ENCODE measurements at places on chromosomes 16 and 17. TPM values are rescaled to one million over a fixed set of nuclear protein-coding genes. Genes with fewer than 3 reads are reported as not detected.
A peak's percentile ranks its signal among the peaks of the same experiment; 100 is the strongest.

DNA sequence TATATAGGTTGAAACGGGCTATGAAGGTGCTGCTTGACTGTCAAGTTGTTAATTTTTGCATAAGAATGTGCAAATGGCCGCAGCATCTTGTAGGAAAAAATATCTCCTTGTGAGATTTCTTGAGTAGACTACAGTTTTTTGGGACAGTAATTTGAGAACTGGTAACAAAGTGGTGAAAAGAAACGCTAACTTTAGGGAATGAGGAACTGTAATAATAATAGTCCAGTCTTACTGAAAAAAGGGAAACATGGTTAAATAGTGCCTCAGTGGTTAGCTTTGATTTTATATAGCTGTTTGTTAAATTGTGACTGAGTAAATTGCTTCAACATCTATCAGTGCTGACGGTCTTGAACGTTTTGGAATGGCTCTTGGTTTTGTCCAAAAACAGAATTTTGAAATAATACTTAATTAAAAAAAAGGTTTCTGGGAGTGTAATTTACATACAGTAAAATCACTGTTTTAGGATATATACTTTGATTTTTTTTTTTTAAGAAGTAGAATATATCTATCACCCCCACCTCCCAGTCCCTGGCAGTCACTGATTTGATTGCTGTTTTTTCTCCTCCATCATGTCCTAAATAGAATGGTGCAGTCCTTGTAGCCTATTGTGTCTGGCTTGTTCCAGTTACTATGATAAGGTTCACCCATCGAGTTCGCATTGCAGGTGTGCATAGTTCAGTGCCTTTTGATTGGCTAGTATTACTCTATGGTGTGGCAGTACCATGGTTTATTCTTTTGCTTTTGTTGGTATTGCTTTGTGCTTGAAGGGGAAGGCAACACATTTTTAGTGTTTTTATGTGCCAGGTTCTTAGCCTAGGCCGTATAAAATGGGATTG lies 2.8 kb downstream of the HAPSTR1 start:
- peaks cover 13% of the 10 kb centered on the region for H3K36me3 ChIP-seq
- DNase-seq = no peak
- peak overlapping the region; percentile 90 for H3K4me3 ChIP-seq
- H3K27me3 ChIP-seq = no peaks in the 10 kb centered on the region
- peaks cover 63% of the 10 kb centered on the region for H3K4me1 ChIP-seq

The C16orf96 gene
- not detected for total RNA-seq

GRCh38 chr17:14205992-14206461 lies 30.6 kb downstream of the CDRT15 start:
- H3K4me1 ChIP-seq = peaks cover 3% of the 10 kb centered on the region
- H3K4me3 ChIP-seq = no peak overlapping the region
- no peaks in the 10 kb centered on the region for H3K36me3 ChIP-seq

GRCh38 chr16:89422527-89422904 lies 67.8 kb downstream of the ANKRD11 start:
- no peaks in the 10 kb centered on the region for H3K4me1 ChIP-seq
- H3K36me3 ChIP-seq = no peaks in the 10 kb centered on the region
- no peak overlapping the region for H3K4me3 ChIP-seq
- no peak overlapping the region for H3K27ac ChIP-seq

The HES7 gene
- total RNA-seq = not detected

The NTN3 gene
- not detected for total RNA-seq

The MAP2K6 gene
- 12.1 TPM for total RNA-seq

- H3K36me3 ChIP-seq = no peaks in the 10 kb centered on the region
- no peaks in the 10 kb centered on the region for H3K4me1 ChIP-seq
- H3K27ac ChIP-seq = no peak overlapping the region
- H3K27me3 ChIP-seq = no peaks in the 10 kb centered on the region
- no peak for DNase-seq
Measured at GRCh38 chr17:67639555-67639954, 78.2 kb upstream of the NOL11 start.

- H3K4me1 ChIP-seq = no peaks in the 10 kb centered on the region
- no peak overlapping the region for H3K27ac ChIP-seq
- no peaks in the 10 kb centered on the region for H3K36me3 ChIP-seq
- no peak overlapping the region for H3K4me3 ChIP-seq
Measured at GRCh38 chr16:80525420-80525819, 15.4 kb upstream of the DYNLRB2 start.

DNA sequence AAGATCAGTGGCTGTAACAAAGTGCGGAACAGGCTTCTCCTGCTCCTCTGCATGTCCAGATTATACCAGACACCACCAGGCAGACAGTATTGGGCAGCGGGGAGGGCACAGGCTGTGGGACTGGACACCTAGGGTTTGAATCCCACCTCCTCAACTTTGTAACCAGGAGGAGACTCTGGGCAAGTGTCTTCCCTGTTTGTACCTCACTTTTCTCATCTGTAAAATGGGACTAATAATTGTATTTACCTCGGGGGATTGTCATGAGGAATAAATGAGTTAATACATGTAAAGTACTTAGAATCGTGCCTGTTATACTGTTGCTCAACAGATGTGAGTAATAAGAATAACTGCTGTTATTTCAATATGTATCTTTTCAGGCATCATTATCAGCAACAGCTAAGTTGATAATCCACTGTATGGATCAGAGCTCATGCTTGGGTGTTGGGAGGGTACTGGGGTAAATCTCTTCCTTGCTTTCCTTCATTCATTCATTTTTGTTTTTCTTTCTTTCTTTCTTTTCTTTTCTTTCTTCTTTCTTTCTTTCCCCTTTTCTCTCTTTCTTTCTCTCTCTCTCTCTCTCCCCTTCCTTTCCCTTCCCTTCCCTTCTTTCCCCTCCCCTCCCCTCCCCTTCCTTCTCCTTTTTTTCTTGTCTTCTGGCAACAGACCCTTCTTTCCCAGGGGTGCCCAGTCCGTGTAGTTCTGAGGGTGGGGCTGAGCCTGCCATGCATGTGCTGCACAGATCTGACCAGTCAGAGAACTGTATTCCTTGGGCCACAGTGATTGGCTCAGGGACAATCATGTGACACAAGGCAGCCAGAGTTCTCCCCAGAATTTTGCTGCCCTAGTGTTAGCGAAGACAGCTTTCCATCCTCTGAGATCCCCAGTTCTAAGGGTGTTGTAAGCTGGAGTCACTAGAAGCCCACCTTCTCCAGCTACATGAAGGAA lies 25.3 kb upstream of the BRD7 start:
- H3K4me1 ChIP-seq = no peaks in the 10 kb centered on the region
- no peak overlapping the region for H3K27ac ChIP-seq
- H3K27me3 ChIP-seq = no peaks in the 10 kb centered on the region
- no peaks in the 10 kb centered on the region for H3K36me3 ChIP-seq
- no peak overlapping the region for H3K4me3 ChIP-seq

GRCh38 chr16:56483394-56483793 lies 32.0 kb downstream of the OGFOD1 start:
- H3K27me3 ChIP-seq = no peaks in the 10 kb centered on the region
- H3K36me3 ChIP-seq = peaks cover 43% of the 10 kb centered on the region

DNA sequence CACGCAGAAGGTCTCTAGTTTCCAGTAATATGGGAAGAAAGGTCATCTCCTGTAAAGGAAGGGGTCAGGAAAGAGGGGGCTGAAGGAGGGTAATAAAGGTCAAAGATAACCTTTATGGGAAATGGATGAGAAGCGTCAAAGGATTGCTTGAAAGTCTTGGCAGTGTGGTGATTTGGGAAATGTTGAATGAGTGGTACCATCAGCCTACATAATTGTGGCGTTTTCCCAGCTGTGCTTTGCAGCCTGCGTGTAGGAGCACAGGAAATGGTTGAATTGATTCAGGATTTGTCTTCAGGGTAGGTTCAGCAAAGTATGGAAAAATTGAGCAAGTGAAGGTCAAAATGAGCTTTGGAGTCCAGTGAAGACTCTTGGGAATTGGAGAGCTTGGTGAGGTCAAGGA lies 115.8 kb upstream of the NOL11 start:
- DNase-seq = no peak
- H3K4me3 ChIP-seq = no peak overlapping the region
- H3K4me1 ChIP-seq = no peaks in the 10 kb centered on the region
- H3K36me3 ChIP-seq = no peaks in the 10 kb centered on the region

DNA sequence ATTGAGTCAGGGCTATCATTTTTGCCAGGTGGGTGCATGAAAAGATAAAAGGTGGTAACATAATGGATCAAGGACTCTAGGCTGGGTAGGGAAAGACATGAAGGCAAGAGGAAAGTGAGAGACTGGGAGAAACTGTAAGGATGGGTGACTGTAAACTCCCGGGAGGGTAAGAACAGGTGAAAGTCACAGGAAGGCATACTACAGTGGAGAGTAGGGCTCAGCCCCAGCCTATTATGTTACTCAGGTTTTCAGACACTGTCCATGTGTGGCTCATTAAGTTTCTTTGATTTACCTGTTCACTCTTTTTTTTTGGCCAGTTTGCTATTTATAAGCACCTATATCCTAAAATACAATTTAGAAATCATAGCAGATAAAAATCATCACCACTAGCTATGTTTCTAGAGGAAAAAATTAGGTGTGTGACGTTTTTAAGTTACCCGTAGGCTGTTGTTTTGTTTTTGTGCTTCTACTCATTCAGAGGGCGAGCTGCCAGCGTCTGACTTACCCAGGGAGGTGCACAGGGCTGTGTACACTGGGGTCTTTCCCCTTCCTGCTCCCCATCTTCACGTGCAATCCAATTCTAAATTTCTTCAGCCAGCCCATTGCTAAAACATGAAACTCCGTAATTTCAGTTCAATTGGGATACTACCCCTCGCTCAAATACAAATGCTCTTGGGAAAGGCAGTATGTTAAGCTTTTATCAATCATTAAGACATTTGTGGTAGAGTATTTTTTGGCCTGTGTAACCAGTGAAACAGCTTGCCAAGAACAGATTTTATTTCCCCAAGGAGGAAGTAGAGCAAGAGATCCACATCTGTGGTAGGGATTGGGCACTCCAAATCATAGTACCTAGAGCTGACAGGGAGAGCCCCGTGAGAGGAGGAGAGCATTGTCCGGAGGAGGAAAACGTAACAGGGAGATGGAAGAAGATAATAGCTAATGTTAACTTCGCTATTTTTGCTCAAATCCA lies 21.7 kb upstream of the VWA3A start:
- no peak for DNase-seq
- H3K4me1 ChIP-seq = no peaks in the 10 kb centered on the region
- no peaks in the 10 kb centered on the region for H3K27me3 ChIP-seq
- no peak overlapping the region for H3K4me3 ChIP-seq
- no peak overlapping the region for H3K27ac ChIP-seq
- no peaks in the 10 kb centered on the region for H3K36me3 ChIP-seq

DNA sequence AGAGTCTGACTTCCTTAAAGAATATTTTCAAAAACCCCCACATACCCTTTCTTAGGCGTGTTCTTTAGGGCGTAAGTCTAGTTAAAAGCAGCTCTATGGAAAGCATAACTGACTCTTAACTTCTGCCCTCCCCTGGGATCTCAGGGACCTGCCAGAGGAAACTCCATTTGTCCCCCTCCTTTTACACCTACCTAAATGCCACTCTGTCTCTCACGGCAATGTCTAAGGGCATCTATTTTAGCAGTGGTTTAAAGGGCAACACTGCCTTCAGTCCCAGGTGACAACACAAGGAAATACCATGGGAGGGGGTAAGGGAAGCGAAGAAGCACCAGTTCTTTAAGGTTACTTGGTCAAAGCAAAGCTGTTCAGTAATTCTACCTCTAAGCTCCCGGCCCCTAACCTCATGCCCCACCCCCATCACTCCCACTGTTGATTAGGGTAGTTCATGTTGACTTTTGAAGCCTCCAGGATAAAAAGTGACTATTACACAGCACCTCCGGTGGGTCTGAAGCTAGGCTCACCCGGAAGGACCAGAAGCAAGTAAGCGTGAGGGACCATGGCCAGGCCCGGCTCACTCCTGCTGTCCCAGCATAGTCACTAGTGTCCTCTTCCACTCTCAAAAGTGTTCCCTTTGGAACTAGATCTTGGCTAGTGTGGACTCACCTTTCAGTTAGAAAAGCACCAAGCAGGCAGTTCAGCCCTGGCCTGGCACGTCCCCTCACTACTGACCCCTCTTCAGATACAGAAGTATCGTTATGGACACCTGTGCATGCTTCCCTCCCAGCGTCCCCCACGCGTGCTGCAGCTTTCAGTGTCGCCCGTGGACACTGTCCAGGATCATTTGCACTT lies 47.1 kb downstream of the CYTH1 start:
- DNase-seq = no peak
- peak overlapping the region; percentile 77 for H3K27ac ChIP-seq
- peak overlapping the region; percentile 46 for H3K4me3 ChIP-seq

The RPL23 gene
- total RNA-seq = 1,233 TPM

DNA sequence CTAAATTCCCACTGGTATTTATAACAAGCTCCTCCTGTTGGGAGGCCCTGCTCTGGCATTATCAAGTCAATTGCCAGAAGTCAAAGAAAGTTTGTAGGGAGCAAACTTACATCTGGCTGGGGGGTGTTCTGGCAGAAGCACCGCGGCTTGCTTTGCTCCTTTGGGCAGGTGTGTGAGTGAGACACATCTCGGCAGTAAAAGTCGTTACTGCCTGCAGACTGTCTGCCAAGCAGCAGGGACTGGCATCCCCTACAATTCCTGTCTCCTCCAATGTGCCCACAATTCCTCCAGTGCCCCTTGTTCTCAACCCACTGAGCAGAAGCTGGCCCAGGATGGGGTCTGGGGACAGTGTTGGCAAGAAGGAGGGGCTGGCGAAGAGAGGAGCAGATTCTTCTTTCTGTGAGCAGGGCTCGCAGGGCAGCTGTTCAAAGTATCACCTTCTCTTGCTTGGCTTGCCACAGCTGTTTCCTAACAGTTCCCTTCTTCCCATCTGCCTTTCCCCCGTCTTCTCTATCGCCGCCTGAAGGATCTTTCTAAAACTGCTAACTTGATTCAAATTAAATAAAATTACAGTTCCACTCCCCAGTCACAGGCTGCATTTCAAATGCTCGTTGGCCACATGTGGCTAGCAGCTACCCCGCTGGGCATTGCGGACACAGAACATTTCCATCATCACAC lies 30.2 kb downstream of the SPACA3 start:
- no peak overlapping the region for H3K27ac ChIP-seq
- no peaks in the 10 kb centered on the region for H3K27me3 ChIP-seq
- H3K4me3 ChIP-seq = no peak overlapping the region
- H3K4me1 ChIP-seq = no peaks in the 10 kb centered on the region

DNA sequence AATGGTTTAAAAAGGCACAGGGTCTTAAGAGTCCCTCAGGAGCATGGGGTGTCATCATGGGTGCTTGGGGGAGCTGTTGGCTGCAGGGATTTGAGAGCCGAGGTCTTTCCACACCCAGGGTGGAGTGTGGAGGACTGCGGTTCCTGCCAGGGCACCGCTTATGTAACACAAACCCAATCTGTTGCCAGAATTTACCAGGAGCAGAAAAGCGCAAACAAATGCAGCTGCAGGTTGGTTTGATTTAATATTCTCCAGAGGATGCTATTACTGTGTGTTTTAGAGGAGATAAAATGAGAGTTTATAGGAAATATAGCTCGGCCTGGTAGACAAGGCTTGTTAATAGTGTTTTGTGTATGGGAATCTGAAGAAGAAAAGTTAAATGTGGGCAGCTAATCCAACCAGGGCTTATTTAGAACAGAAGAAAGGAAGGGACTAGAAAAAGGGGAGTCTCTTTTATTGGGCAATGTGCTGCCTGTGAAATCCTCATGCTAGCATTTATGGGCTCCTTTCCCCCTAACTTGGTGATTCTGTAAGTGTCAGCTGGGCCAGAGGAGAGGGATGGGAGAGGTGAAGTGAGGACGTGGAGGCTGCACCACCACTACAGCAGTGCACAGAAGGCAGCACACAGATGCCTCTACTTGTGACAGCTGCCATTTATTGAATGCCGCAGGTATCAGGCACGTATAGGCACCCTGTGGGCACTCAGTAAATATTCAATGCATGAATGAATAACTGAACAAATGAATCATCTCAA lies 174.7 kb downstream of the KATNIP start:
- no peak for DNase-seq
- H3K27ac ChIP-seq = no peak overlapping the region
- H3K36me3 ChIP-seq = no peaks in the 10 kb centered on the region
- H3K27me3 ChIP-seq = no peaks in the 10 kb centered on the region
- H3K4me3 ChIP-seq = no peak overlapping the region
